ENCODE measurements at places on chromosomes 2 and 18. TPM values are rescaled to one million over a fixed set of nuclear protein-coding genes. Genes with fewer than 3 reads are reported as not detected.

GRCh38 chr2:239407112-239407511 is 6.3 kb upstream of the HDAC4 start:
- no peak overlapping the region for H3K27ac ChIP-seq
- H3K4me1 ChIP-seq, result peaks cover 4% of the 10 kb centered on the region
- H3K4me3 ChIP-seq, result no peak overlapping the region

GRCh38 chr18:48902023-48902855 is 48.5 kb downstream of the SMAD7 start:
- H3K4me3 ChIP-seq, result no peak overlapping the region
- peak; percentile 90 for DNase-seq
- no peaks in the 10 kb centered on the region for H3K36me3 ChIP-seq
- H3K27me3 ChIP-seq, result no peaks in the 10 kb centered on the region
- peaks cover 7% of the 10 kb centered on the region for H3K4me1 ChIP-seq

DNA sequence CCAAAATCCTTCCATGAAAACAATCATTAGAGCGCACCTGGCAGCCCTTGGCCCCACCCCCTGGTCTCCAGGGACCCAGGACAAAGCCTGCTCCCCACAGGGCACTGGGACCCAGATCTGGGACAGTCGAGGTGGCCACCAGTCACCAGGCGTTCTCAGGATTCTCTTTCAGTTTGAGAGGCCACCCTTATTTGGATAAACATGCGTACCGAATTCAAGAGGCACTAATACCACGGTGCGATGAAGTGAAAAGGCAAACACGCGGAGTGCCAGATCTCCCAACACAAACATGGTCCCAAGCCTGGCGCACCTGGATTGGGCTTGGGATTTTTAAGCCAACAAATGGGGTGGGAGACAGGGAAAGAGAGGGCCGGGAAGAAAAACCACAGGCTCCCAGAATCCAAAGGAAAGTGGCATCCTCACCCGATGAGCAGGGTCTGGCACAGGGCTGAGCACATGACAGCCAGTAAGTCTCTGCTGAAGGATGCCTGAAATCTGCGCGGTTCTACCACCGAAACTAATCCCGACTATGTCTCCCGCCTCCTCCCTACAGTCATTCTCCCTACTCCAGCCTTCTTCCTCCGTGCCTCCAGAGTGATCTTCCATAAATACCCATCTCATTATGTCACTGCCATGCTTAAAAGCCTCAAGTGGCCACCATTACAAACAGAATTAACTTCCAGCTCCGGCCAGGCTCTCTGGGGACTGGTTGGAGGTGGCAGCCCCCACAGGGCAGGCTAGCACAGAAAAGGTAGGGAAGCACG is 60.9 kb upstream of the KLHL29 start:
- no peaks in the 10 kb centered on the region for H3K36me3 ChIP-seq
- H3K4me3 ChIP-seq, result no peak overlapping the region
- H3K4me1 ChIP-seq, result no peaks in the 10 kb centered on the region
- peaks cover 82% of the 10 kb centered on the region for H3K27me3 ChIP-seq
- no peak overlapping the region for H3K27ac ChIP-seq

DNA sequence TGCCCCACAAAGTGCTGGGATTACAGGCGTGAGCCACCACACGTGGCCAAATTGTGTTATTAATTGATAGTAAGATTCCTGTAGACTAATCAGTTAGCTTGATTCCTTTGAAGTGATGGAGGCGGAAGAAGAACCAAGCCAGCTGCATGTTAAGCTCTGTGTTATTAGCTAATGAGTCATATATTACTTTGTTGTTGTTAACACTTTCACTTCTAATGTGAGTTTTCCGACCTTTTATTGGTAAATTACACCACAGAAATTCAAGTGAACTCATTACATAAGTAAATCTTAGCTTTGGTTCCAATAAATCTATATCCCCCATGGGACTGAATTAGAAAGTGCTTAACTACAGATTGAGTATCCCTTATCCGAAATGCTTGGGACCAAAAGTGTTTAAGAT is 20.3 kb downstream of the CHMP1B start:
- no peaks in the 10 kb centered on the region for H3K4me1 ChIP-seq
- no peak overlapping the region for H3K27ac ChIP-seq
- no peaks in the 10 kb centered on the region for H3K27me3 ChIP-seq
- H3K36me3 ChIP-seq, result no peaks in the 10 kb centered on the region

DNA sequence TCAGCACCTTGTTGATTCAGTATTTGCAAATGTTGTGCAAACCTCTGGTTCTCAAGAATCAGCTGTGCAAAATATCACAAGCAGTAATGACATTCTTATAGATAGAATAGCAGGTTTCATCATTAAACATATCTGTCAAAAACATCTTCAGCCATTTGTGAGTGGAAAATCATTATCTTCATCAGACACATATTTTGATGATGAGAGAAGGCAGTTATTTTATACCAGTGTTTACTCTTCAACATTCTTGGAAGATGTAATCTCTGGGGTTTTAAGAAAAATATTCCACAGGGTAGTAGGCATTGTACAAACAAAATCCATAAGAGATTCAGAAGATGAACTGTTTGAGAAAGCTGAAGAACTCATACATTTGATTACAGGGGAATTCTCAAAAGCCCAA is 64.3 kb downstream of the FSIP2 start:
- no peak for DNase-seq
- no peak overlapping the region for H3K4me3 ChIP-seq
- H3K27me3 ChIP-seq, result no peaks in the 10 kb centered on the region
- H3K27ac ChIP-seq, result no peak overlapping the region
- no peaks in the 10 kb centered on the region for H3K36me3 ChIP-seq

DNA sequence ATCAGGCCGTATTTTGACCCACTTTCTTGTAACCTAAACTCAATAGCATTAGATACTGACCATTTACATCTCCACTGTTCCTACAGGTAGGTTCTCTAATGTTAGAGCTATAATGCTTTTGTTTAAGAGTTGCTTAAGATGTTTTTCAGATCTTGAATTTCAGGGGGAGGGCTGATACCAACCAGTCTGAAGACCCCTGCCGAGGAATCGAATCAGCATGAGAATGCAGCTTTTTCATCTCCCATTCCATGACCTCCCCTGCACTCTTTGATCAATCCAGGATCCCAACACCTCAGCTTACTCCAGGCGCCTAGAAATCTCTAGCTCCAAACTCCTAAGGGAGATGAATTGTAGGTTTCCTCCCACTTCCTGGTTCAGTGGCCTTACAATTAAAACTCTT is 120.5 kb upstream of the MC4R start:
- no peak for DNase-seq
- H3K4me1 ChIP-seq, result no peaks in the 10 kb centered on the region
- peaks cover 87% of the 10 kb centered on the region for H3K27me3 ChIP-seq
- H3K36me3 ChIP-seq, result no peaks in the 10 kb centered on the region
- no peak overlapping the region for H3K27ac ChIP-seq

DNA sequence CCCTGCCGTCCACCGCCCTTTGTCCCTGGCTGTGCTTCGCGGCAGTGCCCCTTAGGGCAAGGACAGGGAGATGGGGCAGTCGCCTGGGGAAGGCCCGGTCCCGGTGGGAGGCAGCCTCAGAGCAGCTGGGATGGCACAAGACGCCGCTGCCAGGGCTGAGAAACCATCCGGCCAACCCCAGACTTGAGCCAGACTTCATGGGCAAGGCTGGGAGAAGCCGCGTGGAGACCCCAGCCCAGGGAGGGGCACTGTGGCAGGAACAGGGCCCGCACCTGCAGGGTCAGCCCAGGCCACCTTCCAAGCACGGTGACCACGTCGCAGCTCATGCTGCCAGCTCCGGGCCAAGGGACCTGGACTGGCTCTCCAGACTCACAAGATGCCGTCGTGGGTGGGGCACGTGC is 84.0 kb downstream of the NFATC1 start:
- H3K4me3 ChIP-seq, result no peak overlapping the region
- no peaks in the 10 kb centered on the region for H3K36me3 ChIP-seq
- no peak overlapping the region for H3K27ac ChIP-seq
- no peaks in the 10 kb centered on the region for H3K4me1 ChIP-seq
- DNase-seq, result no peak
- no peaks in the 10 kb centered on the region for H3K27me3 ChIP-seq

DNA sequence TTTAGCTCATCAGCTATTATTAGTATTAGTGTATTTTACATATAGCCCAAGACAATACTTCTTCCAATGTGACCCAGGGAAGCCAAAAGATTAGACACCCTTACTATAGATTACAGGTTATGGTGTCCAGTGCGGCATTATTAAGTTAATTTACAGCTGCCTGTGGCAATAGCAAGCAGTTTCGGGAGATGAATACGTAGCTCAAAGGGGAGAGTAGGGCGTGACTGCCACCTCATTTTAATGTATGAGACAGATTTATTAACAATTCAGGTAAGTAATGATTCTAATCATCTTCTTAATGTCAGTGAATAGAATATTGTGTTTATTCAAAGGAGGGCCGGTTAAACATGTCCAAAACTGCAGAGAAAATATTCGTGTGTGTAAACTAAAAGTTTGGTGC is 6.8 kb upstream of the DSG3 start:
- no peak overlapping the region for H3K4me3 ChIP-seq
- H3K27ac ChIP-seq, result no peak overlapping the region
- DNase-seq, result no peak
- H3K36me3 ChIP-seq, result no peaks in the 10 kb centered on the region
- no peaks in the 10 kb centered on the region for H3K4me1 ChIP-seq
- no peaks in the 10 kb centered on the region for H3K27me3 ChIP-seq

The FSHR gene
- not detected for total RNA-seq

The SRD5A2 gene
- not detected for total RNA-seq

The GPR75 gene
- total RNA-seq, result 4.0 TPM
